Hematopoietic multipotent progenitor cell treated with erythropoietin and hydrocortisone succinate and interleukin-3 and kit ligand, for 17 days (in vitro differentiated cells): ENCODE measurements at places on chromosomes 13 and 19.
A peak's percentile ranks its signal among the peaks of the same experiment; 100 is the strongest.

DNA sequence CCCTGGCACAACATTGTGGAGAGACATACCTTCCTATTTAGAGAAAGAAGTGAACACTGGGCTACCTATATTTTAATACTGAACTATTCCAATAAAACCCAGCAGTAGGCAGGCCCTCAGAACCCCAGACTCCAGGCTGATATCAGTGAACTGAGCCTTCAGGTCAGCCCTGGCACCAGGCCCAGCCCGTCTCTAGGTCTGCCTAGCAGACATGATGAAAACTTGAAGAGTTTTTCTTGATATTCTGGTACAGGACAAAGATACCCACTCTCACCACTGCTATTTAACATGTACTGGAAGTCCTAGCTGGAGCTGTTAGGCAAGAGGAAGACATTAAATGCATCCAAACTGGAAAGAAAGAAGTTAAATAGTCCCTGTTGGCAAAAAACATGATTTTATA lies 396.6 kb upstream of the SPRY2 start:
- DNase-seq = no peak

GRCh38 chr13:44762911-44763310 lies 186.8 kb upstream of the TSC22D1 start:
- no peak for DNase-seq

DNA sequence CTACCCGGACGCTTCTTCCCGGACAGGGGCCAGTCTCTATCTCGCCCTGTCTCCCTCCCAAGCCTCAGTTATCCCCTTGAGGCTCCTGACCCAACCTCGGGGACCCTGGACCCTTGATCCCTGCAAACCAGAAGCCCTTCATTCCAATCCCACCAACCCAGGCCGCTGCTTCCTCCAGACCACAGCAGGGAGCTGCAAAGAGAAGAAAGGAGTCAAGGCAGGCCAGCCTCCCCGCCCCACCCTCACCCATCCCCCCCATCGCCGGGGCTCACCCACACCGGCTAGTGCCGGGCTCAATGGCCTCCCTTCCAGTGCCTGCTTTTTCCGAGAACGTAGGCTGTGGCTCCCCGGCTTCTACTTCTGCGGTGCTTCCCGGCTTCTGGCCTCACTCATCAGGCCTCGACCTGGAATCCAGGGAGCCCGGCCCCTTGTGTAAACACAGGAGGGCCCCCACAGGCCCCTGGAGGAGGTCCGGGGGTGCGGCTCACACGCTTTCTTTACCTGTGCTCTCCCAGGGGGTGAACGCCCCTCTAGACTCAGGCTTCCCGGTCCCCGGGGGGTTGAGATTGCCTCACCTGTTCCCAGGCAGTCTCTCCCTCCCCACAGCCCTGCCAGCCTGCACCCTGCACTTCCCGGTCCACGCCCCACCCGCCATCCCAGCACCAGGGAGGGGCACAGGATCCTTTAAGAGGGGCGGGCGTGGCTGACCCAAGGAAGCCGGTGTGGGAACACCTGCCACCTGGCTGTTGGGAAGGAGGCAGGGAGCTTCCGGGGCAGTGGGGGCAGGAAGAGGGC lies at the start of gene FAM83E:
Gene FAM83E (minus strand): TSS at position 641 of the 795 bp plus-strand sequence. CDS start 1,704 bp downstream, outside the sequence.
- no peak for DNase-seq

GRCh38 chr13:90336507-90336906 lies 1011.0 kb upstream of the MIR17HG start:
- DNase-seq = no peak

DNA sequence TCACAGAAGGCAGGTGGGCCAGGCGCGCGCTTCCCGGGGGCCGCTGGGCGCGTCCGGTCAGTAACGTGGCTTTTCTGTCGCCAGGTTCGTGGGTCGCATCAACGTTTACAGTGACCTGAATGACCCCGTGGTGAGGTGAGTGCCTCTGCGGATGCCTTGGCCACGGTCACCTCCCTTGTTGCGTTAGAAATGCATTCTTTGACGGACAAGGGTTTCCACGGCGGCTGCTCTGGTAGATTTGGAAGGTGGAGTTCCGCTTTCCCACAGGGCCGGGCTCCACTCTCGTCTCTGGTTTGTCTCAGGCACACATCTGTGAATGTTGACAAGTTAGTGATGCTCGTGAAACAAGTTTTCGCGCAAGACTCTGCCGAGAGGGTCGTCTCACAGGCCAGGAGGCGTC lies 130.0 kb downstream of the ATP11A start:
- DNase-seq = no peak

GRCh38 chr19:17767559-17767958 lies 16.3 kb downstream of the FCHO1 start:
- peak; percentile 62 for DNase-seq

DNA sequence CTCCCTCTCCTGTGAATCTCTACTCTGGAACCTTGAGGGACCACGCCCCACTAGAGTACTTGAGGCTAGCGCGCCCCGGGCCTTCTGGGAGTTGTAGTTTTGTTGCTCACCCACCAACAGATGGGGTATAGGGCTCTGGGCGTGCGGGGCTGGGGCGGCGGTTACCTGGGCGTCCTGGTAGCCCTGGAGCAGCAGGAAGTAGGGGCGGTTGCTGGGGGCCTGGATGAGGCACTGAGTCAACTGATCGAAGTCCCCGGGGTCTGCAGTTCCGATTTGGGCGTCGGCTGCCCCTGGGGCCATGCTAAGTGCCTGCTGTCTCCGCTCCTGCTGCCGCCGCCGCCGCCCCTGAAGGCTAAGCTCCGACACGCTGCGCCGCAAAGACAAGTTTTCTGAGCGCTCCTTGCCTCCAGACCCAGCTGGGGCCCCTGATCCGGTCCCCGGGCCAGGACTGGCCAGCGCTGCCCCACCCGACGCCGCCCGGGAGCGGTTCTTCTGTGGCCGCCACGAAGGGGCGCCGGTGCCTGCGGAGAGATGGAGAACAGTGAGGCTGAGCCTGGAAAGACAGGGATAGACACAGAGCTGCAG lies 5.3 kb downstream of the RASIP1 start:
- no peak for DNase-seq

DNA sequence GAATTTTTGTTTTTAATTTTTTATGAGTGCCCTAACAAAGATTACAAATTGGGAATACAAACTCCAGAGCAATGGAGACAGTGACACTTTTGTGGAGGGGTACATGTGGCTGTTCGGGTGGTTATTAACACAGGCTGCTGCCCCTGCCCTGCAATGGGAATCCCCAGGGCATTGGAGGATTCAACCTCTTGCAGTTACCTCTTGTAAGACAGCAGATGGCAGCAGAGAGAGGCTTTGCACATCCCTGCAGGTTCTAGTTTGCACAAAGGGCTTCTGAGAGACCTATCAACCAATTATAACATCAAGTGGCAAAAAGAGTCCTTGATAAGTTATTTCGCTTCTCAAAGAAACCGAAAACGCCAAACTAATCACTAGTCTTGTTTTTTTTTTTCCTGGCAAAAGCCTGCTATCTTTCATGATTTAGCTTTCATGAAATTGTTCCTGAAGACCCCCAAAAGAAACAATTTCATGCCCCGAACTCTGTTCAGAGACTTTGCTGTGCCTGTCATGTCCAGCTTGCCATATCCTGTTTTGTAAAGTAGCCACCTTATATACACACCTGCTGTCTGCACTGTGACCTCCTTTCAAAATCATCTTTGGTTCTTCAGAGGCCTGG lies 10.4 kb downstream of the GJB2 start:
- peak; percentile 50 for DNase-seq

DNA sequence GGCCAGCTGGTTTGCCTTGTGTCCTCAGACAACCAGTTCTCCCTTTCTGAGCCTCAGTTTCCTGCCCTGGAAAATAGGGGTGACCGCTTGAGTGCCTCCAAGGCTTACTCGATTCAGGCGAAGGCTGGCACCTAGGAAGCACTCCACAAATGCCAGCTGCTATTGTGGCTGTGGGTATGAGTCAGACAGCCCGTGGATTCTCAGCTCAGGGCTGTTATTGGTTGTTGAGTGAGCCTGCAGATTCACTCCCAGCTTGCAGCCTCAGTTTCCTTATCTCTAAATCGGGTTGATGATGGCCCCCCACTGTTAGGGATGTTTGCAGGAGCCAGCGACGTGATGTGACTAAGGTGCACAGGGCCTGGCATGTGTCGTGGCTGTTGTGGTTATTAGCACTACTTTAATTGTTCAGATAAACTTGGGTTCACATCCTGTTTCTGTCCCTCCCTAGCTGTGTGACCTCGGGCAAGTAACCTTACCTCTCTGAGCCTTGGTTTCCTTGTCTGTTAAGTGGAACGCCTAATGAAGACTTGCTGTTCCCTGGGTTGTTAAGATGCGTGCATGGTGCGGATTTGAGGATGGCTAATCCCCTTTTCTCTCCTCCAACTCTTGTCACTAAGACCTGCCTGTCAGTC lies 2.4 kb downstream of the MARK4 start:
- DNase-seq = no peak

GRCh38 chr19:14612657-14613056 lies 29.8 kb downstream of the CLEC17A start:
- no peak for DNase-seq

- DNase-seq = no peak
Observed at GRCh38 chr13:47480951-47481350, 520.1 kb downstream of the SUCLA2 start.

GRCh38 chr19:18280247-18281081 lies 958 bp downstream of the JUND start:
- DNase-seq = peak; percentile 93

DNA sequence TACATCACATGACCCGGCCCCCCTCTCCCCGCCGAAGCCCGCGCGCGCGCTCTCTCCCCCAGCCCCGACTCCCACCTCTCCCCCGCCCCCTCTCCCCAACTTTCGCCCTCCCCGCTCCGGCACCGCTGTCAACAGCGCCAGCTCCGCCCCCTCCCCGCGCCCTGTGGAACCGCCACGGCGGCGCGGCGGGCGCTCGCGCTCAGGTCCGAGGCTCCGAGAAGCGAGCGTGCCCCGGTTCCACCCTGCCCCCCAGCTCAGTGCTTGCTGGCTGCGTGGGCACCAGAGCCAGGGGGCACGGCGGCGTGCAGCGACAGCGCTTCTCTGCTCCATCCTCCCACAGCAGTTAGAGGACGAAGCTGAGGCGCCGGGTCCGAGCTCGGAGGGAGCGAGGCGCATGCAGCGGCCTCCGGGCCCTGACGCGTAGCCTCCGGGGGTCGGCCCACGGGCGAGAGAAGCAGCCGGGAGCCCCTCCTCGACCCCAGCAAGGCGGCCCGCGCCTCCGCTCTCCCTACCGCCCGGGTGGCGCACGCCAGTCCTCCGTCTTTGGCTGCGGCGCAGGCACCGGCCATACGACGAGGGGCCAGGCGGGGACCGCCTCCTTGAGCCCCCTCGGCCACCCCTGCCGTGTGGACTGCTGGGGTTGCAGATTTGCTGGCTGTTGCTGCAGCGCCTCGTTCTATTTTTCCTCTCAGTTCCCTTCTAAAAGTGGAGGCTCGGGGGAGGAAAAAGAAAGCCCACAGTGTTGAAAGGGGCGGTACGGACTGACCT lies 109.5 kb downstream of the KCNRG start:
- DNase-seq = no peak

DNA sequence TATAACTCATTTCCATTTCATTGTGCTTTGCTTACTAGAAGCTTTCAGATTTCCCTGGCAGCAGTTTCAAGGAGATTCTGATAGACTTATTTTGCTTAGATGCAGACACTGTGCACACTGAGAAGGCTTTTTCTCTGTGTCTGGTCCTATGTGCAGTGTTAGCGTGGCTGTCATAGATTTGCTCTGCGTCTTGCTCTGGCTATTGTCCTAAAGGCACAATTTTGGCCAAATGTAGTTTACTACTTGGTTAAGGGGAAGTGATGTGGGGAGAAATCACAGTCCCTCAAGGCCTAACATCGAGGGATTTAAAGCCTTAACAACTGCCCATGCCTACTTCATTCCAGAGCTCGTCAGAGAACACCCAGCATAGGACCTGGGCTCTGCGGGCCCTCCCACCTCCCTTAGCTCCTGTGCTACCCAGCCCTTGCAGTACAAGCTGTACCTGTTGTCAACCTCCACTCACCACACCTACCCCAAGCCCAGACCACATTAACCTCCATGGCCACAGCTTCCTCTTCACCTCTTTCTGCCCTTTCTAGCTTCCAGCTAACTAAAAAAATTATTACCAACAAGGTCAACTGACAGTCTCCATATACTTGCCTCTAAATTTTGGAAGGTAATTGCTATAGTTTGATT lies 38.9 kb upstream of the KATNAL1 start:
- DNase-seq = no peak

DNA sequence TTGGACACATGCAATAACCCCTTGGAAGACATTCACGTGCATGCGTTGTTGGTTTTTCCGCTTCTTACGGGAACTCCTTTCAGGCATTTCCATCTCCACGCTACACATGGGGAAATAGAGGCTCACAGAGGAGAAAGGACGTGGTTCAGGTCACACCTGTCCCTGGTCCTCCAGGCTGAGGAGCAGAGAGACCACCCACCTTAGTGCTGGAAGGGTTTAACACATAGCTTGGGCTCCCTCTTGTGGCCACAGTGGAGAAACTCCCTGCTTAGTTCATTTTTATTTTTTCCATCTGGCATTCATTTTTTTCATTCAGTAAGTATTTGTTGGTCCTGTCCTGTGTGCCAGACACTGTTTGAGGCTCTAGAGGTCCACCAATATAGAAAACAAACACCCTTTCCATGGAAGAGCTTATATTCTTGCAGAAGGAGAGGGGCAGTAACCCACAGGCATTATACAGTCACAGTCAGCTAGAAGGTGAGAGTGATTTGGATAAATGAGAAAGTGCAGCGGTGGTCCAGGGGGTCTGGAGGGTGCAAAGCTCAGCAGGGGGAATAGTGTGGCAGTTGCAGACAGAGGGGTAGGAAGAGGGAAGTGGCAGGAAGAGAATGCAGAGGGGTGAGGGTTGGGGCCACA lies 24.2 kb upstream of the TTYH1 start:
- peak; percentile 30 for DNase-seq

GRCh38 chr13:75359266-75359665 lies 122.7 kb downstream of the TBC1D4 start:
- no peak for DNase-seq

DNA sequence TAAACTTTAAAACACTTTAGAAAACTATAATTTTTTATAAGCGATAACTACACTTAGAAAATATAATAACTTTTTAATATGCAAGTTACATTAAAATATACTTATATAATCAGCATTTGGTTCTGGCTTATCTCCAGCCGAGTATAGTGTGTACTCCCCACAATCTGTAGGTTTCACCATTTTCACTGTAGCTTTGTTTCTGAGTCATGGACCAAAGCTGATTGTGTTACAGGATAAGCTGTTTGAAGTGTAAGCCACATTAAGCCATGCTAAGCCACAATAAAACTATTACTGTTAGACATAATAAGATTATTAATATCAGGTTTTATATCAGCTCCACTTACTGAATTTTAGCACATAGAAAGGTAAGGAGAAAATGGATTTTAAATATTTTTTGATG lies 43.8 kb downstream of the CCDC122 start:
- no peak for DNase-seq

DNA sequence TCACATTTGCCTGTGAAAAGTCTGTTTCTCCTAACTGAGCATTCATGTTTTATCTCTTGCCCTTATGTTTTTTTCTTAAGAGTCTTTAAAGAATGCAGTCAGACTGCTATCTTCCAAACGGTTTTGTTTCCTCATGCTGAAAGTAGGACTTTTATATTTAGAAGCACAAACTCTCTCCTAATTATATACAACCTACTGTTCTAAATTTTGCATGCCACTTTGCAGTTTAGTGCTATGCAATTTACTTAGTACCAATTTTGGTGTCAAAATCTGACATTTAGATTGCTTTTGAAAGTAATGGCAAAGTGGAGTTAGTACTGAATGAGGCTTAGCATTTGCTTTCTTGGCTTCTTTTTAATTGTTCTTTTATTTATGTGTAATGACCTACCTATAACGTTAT lies 55.1 kb upstream of the PCDH20 start:
- DNase-seq = no peak

GRCh38 chr13:51324714-51325420 lies 14.6 kb upstream of the SERPINE3 start:
- no peak for DNase-seq
